Thoracic aorta (tissue), 2 donors: ENCODE measurements at places on chromosomes 6 and 20. TPM values are rescaled to one million over a fixed set of nuclear protein-coding genes. Genes with fewer than 3 reads are reported as not detected.

The LBP gene
- total RNA-seq = 1.7 TPM

The ZNF217 gene
- 12.5 TPM for total RNA-seq

The EXOC2 gene
- total RNA-seq = 24.1 TPM

The C2 gene
- total RNA-seq = 13.8 TPM

The PTCRA gene
- not detected for total RNA-seq

The OR2B2 gene
- total RNA-seq = not detected

The BPIFA1 gene
- not detected for total RNA-seq

The ERMARD gene
- 27.1 TPM for total RNA-seq

The PAK5 gene
- not detected for total RNA-seq

The SLC16A10 gene
- 32.4 TPM for total RNA-seq

The HUS1B gene
- 2.6 TPM for total RNA-seq

The TOX2 gene
- 4.2 TPM for total RNA-seq

The CD93 gene
- 99.2 TPM for total RNA-seq
